PC-9 (cell line): ENCODE measurements at places on chromosomes 12 and 14.
A peak's percentile ranks its signal among the peaks of the same experiment; 100 is the strongest.

DNA sequence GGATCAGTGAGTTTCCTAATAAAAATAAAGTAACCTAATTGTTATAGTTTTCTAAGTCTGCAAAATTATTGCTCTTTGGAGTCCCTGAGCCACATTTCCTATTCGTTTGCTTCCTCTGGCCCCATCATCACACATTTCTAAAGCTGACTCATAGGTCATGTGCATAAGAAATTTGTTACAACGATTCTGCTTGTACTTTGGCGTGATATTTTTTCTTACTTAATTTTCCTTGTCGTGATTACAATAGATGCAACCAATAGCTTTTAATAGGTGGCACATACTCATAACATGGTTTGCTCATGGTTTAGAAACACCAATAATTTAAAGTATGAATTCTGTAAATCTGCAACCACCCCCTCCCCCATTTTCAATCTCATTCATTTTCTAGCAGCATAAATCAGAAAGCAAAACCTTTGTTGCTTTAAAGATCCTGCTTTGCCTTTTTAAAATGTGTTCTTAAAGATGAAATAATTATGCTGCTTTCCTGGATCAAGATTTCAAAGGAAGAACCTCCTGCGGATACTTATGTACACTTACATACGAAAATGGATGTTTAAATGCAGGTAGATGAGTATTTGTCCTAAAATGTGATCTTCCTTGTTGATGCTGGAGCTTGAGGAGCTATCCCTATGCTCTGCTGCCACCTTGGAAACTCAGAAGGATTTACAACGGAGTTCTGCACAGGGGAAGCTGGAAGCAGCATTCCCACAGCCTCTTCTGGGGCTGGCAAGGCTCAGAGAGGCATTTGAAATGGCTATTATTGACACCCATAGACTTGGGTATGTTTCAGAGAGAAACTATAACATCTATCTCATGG is 1.7 kb upstream of the FLRT2 start:
- DNase-seq, result no peak
- peaks cover 31% of the 10 kb centered on the region for H3K27me3 ChIP-seq
- no peaks in the 10 kb centered on the region for H3K4me1 ChIP-seq
- no peak overlapping the region for H3K27ac ChIP-seq
- no peaks in the 10 kb centered on the region for H3K36me3 ChIP-seq
- H3K4me3 ChIP-seq, result peak overlapping the region; percentile 40; the same call in 1 of the 2 replicates

- H3K4me1 ChIP-seq, result no peaks in the 10 kb centered on the region
- no peak for DNase-seq
- no peak overlapping the region for H3K27ac ChIP-seq
- no peaks in the 10 kb centered on the region for H3K36me3 ChIP-seq
- H3K27me3 ChIP-seq, result 0 out of 2 replicates have a peak, but pooled peaks cover 13% of the 10 kb centered on the region
Measured at GRCh38 chr14:73245480-73246325, 8.4 kb downstream of the PAPLN start.

- no peak for DNase-seq
- H3K27me3 ChIP-seq, result no peaks in the 10 kb centered on the region
- H3K27ac ChIP-seq, result no peak overlapping the region
- no peaks in the 10 kb centered on the region for H3K4me1 ChIP-seq
- H3K36me3 ChIP-seq, result no peaks in the 10 kb centered on the region
Measured at GRCh38 chr14:28142400-28143015, 624.1 kb upstream of the FOXG1 start.

GRCh38 chr12:52801773-52802172 is 5.9 kb upstream of the KRT3 start:
- DNase-seq, result no peak
- peak overlapping the region; percentile 88 for H3K27ac ChIP-seq
- no peaks in the 10 kb centered on the region for H3K27me3 ChIP-seq
- H3K4me1 ChIP-seq, result peaks cover 52% of the 10 kb centered on the region
- H3K36me3 ChIP-seq, result no peaks in the 10 kb centered on the region

DNA sequence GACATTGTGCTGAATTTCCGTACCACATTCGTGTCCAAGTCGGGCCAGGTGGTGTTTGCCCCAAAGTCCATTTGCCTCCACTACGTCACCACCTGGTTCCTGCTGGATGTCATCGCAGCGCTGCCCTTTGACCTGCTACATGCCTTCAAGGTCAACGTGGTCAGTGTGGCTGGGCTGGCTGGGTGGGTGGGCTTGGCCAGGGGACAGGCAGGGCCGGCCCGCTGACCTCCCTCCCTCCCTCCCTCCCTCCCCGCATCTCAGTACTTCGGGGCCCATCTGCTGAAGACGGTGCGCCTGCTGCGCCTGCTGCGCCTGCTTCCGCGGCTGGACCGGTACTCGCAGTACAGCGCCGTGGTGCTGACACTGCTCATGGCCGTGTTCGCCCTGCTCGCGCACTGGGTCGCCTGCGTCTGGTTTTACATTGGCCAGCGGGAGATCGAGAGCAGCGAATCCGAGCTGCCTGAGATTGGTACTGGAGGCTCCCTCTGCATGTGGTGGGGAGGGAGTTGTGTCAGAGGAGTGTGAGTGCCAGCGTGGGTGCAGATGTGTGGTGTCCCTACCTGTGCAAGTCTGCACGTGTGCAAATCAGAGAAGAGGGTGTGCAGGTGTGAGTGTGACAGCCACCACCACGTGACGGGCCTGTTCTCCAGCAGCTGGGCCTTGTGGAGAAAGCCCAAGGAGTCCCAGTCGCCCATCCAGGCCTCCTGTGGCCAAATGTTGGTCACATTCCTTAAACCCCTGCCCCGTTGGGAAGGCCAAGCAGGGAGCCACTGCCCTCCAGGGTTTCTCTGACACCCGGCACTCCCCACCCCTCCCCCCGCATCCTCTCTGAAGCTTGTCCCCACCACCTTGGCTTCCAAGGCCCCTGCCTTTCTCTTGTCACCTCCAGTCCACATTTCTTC is 5.3 kb downstream of the KCNH3 start:
- H3K4me1 ChIP-seq, result peaks cover 11% of the 10 kb centered on the region
- H3K36me3 ChIP-seq, result no peaks in the 10 kb centered on the region
- H3K4me3 ChIP-seq, result no peak overlapping the region
- H3K27me3 ChIP-seq, result peaks cover 7% of the 10 kb centered on the region
- H3K27ac ChIP-seq, result no peak overlapping the region

GRCh38 chr12:12964255-12964654 is 12.3 kb upstream of the GPRC5D start:
- DNase-seq, result no peak
- H3K4me1 ChIP-seq, result no peaks in the 10 kb centered on the region
- H3K4me3 ChIP-seq, result no peak overlapping the region
- no peak overlapping the region for H3K27ac ChIP-seq
- no peaks in the 10 kb centered on the region for H3K27me3 ChIP-seq

GRCh38 chr14:63685401-63685800 is 42.5 kb downstream of the SGPP1 start:
- no peak for DNase-seq
- no peaks in the 10 kb centered on the region for H3K27me3 ChIP-seq
- H3K27ac ChIP-seq, result no peak overlapping the region
- peaks cover 12% of the 10 kb centered on the region for H3K4me1 ChIP-seq

DNA sequence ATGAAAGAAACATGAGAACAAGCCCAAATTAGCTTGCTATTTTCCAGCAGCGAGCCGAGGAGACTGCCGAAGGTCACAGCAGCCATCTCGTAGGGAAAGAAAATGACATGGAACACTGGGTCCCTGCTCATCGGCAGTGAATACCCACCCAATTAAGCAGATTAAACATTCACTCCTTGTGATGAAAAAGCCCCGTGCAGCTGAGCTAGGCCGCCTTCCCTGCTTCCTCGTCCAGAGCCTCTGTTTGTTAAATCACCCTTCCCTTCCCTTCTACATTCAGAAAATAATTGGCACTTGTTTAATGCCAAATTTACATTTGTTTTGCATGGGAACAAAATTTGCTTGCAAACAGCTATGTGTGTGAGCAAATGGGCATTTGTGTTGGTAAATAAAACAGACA is 342.5 kb downstream of the RMST start:
- H3K4me3 ChIP-seq, result no peak overlapping the region
- no peaks in the 10 kb centered on the region for H3K36me3 ChIP-seq
- H3K27ac ChIP-seq, result no peak overlapping the region
- H3K4me1 ChIP-seq, result no peaks in the 10 kb centered on the region

DNA sequence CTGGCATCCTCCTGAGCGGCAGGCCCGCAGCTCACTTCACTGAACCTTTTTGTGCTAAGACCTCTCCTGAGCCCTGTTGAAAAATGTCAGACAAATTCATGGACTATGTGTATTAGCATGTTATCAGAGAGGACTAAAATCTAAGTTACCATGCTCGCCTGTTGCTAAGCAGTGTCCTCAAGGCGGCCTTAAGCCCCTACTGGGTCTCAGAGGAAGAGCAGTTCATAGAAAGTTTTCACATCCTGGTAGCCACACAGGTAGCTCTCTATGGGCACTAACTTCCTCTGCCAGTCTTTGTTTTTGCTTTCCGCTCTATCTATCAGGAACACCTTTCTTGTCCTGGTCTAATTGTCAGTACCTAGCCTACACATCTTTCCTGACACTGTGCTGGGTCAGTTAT is 306.6 kb upstream of the MIS18BP1 start:
- H3K27me3 ChIP-seq, result no peaks in the 10 kb centered on the region
- H3K36me3 ChIP-seq, result no peaks in the 10 kb centered on the region
- no peaks in the 10 kb centered on the region for H3K4me1 ChIP-seq
- no peak for DNase-seq
- no peak overlapping the region for H3K27ac ChIP-seq

DNA sequence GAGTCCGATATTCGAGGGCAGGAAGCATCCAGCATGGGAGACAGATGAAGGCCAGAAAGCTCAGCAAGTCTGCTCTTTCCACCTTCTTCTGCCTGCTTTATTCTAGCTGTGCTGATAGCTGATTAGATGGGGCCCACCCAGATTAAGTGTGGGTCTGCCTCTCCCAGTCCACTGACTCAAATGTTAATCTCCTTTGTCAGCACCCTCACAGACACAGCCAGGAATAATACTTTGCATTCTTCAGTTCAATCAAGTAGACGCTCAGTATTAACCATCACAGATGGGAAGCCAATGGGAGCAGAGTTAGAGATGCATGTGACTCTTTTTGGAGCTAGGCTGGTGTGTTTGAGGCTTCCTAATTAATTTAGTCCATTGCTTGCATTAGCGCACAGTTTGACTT is 17.0 kb downstream of the C12orf75 start:
- DNase-seq, result no peak
- H3K36me3 ChIP-seq, result no peaks in the 10 kb centered on the region
- H3K4me3 ChIP-seq, result no peak overlapping the region
- H3K4me1 ChIP-seq, result no peaks in the 10 kb centered on the region
- H3K27me3 ChIP-seq, result no peaks in the 10 kb centered on the region
- no peak overlapping the region for H3K27ac ChIP-seq

DNA sequence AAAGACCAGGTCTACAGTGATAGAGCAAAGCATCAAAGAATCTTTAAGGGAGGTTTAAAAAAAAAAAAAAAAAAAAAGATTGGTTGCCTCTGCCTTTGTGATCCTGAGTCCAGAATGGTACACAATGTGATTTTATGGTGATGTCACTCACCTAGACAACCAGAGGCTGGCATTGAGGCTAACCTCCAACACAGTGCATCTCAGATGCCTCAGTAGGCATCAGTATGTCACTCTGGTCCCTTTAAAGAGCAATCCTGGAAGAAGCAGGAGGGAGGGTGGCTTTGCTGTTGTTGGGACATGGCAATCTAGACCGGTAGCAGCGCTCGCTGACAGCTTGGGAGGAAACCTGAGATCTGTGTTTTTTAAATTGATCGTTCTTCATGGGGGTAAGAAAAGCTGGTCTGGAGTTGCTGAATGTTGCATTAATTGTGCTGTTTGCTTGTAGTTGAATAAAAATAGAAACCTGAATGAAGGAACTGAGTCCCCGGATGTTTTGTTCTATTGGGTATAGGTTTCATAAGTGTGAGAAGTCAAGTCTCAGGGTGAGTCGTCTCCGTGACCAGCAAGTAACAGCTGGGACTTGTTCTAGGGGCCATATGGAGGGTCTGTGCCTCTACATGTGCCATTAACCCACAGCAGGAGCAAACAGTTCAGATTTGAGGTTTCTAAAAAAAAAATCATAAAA is 9.3 kb downstream of the PEBP1 start:
- peaks cover 13% of the 10 kb centered on the region; the same call in 1 of the 2 replicates for H3K36me3 ChIP-seq
- H3K27ac ChIP-seq, result no peak overlapping the region
- no peak for DNase-seq
- no peak overlapping the region for H3K4me3 ChIP-seq
- H3K4me1 ChIP-seq, result no peaks in the 10 kb centered on the region
- H3K27me3 ChIP-seq, result no peaks in the 10 kb centered on the region

GRCh38 chr12:89373763-89374572 is 21.7 kb upstream of the DUSP6 start:
- no peaks in the 10 kb centered on the region for H3K36me3 ChIP-seq
- DNase-seq, result peak; percentile 32
- no peak overlapping the region for H3K4me3 ChIP-seq
- H3K4me1 ChIP-seq, result peaks cover 25% of the 10 kb centered on the region
- no peak overlapping the region for H3K27ac ChIP-seq
- H3K27me3 ChIP-seq, result no peaks in the 10 kb centered on the region

DNA sequence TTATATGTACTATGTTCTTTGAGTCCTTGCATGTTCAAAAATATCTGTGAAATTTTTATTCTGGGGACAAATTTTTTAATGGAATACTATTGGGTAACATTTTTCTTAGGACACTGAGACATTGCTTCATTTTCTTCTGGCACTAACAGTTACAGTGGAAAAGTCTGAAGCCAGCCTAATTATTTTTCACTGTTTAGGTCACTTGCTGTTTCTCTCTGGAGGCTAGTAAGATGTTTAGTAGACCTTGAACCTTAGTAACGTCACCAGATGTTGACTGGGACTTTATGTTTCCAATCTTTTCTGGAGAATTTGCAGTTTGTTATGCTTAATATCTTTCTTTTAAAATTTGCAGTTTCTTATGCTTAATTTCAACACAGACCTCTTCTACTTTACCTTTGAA is 12.3 kb upstream of the EPYC start:
- no peaks in the 10 kb centered on the region for H3K4me1 ChIP-seq
- H3K36me3 ChIP-seq, result no peaks in the 10 kb centered on the region
- no peak overlapping the region for H3K4me3 ChIP-seq
- no peaks in the 10 kb centered on the region for H3K27me3 ChIP-seq
- no peak overlapping the region for H3K27ac ChIP-seq
- no peak for DNase-seq

- H3K4me1 ChIP-seq, result peaks cover 29% of the 10 kb centered on the region
- no peak overlapping the region for H3K27ac ChIP-seq
- H3K4me3 ChIP-seq, result no peak overlapping the region
- H3K36me3 ChIP-seq, result no peaks in the 10 kb centered on the region
Measured at GRCh38 chr14:94019329-94019728, 6.8 kb upstream of the OTUB2 start.

- DNase-seq, result no peak
- H3K27me3 ChIP-seq, result no peaks in the 10 kb centered on the region
- H3K4me3 ChIP-seq, result no peak overlapping the region
- peaks cover 35% of the 10 kb centered on the region for H3K4me1 ChIP-seq
- H3K27ac ChIP-seq, result 0 out of 2 replicates have a peak overlapping the region, but pooled peaks have one; percentile 75
Measured at GRCh38 chr14:54314365-54315104, 82.3 kb upstream of the CDKN3 start.
